ENCODE measurements at places on chromosomes 11 and 22.

DNA sequence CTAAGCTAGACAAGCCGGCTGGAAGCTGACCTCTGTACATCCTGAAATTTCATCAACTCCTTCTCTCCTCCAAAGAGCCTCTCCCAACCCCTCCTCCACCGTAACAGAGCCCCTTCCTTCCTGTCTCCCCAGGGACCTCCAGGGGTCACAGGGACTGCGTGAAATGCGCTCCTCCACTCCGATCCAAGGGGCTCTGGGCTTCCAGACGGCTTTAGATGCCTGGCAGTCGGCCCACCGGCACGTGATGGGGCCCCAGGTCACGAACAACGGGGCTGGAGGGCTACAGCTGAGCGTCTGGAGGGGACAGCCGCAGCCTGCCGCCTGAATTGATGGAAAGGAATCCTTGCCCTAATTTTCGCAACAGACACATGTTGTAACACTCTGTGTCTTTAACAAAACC is 264.1 kb downstream of the MN1 start:
- no peak for DNase-seq

DNA sequence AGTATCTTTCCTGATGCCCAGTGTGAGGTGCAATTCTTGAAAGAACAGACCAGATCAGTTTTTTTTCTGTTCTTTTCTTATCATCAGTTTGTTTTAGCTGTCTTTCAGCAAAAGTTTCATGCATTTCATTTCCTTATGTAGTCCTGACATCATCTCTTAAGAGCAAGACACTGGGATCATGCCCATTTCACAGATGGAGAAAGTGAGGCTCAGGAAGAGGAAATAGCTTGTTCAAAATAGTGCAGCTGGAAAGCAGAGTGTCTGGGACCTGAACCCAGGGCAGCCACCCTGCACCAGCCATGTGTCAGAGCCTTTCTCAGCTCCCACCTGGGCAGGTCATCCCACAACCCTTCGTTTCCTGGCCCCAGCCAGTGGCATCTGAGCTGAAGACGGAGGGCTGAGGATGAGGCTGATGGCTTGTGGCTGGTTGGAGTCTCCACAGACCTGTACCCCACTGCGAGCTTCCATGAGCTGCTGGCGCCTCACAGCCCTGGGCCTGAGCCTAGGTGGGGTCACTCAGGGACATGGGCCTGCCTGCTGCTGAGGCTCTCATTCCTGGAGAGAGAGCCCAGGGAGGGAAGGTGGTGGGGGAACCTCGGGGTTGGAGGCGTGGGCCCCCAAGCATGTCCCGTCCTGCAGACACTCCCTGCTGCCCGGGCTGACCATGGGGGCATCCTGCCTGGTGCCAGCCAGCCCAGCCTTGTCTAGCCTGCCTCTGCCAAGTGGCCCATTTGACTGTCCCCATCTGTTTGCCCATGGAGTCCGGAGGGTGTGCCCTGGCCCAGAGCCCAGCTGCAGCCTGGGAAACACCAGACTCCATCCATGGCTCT is 61.8 kb downstream of the SMIM38 start:
- DNase-seq, result no peak

DNA sequence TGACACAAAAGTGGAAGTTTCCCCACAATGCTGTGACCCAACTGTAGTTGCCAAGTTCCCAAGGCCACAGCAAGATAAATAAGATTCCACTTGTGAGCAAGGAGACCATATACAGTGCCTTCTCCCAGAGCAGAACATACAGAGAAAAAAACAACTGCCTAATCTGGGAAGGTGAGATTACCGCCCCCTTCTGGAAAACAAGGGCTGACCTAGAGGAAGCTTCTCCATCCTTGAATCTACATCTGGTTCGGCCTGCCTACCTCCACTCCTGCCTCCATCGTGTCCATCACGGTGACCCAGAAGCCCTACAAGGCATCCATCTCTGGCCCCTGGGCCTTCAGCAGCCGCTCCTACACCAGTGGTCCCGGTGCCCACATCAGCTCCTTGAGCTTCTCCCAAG is 6.1 kb upstream of the RNASEH2C start:
- no peak for DNase-seq

DNA sequence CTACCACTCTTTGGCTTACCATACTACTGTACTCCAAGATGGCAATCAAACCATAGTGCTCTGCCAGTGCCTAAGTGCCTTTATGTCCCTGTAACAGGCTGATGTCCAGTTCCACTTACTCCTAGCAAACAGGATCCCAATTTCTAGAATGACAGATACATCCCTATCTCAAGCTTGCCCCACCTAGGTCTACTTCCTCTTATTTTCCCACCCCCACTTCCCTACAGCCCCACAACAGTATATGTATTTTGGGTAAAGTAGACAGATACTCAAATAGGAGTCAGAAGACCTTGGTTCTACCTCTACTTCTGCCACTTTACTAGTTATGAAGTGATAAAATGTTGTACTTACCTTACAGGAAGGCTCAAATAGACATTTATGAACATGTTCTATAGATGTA is 24.1 kb downstream of the SIK3 start:
- DNase-seq, result peak; percentile 57

- no peak for DNase-seq
Observed at GRCh38 chr22:46061501-46062231, 84.7 kb upstream of the WNT7B start.

DNA sequence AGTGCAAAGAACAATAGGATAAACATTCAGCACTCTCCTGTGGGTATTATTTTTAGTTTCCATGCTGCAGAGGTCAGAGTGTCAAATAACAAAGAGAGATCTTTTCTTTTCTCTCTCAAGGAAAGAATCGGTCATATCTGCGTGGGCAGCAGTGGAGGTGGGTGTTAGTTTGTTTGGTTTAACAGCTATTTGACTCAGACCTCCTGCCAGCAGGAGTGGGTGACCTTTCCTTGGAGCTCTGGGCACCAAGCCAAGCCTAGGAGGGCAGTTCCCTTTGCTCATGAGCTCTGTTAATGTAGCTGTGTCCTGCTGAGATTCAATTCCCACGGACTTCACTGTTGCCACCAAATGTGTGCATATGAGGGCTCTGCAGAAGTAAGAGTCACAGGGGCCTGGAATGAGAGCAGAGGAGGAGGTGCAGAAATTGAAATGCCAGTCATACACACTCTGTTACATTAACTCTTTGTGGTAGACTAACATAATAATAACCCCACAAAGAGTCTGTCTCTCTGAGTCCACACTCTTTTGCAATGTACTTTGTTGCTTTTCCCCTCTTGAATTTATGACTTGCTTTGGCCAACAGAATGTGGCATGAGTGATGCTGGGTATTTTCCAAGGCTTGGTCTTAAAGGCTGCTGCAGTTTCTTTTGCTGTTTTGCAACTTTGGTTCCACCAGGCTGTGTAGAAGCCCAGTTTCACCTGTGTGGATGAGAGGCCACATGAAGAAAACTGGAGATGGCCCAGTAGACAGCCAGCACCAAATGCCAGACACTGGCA is 76.0 kb upstream of the GRK3 start:
- DNase-seq, result no peak

DNA sequence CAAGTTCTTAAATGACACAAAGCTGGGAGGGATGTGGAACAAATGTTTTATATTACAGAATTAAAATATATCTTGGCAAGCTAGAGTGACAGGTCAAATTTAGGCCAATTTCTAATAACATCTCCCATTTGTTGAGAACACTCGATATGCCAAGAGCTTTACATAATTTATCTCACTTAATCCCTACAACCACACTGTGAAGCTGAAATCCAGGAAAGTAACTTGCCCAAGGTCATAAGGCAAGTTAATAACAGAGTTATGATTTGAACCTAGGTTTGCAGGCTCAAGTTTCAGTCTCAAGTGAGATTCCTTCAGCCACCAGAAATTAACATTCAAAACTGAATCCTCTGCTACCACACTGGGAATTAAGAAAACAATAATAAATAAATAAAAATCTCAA is 38.3 kb downstream of the RAB30 start:
- DNase-seq, result no peak

DNA sequence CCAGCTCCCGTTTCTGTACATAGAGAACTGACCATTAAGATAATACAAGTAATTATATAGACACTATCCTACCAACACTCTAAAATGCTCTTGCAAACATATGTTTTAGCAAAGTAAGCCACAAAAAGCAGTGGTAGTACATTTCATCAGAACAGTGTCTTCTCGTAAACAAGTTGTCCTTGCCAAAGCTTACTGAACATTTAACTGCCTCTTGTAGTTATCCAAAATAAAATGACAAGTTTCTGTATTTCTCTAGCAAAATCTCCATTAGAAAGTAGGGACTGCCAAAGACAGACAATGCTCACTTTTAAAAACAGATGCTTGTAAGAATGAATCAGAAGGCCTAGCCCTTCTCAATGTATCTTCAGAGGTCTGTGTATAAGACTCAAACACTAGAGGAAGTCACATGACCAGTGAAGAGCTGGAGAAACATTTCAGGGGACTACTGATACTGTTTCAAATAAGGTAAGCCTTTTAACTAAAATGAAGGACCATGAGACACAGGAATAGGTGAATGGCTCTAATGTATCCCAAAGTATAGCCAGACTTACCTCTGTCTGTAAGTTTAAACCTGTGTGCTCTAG is 7.8 kb upstream of the ZC3H12C start:
- no peak for DNase-seq

- DNase-seq, result no peak
Observed at GRCh38 chr11:20156280-20156875, 3.9 kb downstream of the DBX1 start.

DNA sequence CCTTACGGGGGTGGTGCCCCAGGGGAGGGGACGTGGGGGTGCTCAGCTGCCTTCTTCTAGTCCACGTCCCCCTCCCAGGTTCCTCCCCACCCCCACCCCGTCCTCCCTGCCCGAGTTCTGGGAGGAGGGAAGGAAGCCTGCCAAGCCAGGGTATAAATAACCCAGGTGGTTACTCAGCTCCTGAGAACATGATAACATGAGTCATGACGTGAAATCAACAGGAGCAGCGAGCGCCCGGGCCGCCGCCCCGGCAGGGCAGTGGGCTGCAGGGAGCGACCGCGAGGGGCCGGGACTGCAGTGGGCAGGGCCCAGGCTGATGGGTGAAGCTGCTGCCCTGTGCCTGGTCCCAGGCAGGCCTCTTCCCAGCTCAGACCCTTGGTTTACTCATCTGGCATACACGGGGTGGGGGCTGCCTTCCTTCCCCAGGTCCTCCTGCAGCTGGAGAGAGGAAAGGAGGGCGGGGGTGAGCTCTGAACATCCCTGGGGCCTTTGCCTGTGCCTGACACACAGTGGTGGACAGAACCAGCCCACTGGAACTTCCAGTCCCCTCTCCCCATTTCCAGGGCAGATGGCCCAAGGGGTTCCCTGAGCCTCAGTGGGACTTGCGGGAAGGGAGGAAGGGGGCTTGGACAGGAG is 8.8 kb upstream of the PDGFB start:
- DNase-seq, result peak; percentile 57

DNA sequence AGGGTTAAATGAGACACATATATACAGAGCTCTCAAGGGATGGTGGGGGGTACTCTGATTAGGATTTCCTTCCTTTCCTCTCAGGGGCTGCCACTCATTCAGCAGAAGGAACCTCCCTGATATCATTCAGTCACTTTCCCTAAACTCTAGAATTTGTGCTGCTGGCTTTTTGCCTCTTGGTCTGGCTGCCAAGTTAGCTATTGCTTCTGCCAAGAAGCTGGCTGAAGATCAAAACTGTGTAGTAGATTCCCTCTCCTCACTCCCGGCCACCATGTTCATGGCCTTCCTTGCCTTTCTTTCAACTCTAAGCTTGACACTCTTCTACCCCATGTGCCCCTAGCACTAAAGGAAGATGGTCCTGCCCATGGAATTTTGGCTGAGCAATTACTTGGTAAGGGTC is 18.7 kb downstream of the SLC6A5 start:
- DNase-seq, result no peak

- DNase-seq, result no peak
Observed at GRCh38 chr11:17750013-17750800, 15.6 kb downstream of the KCNC1 start.

- no peak for DNase-seq
Observed at GRCh38 chr22:49103314-49104059, 724.2 kb downstream of the BRD1 start.

GRCh38 chr22:19235874-19236273 is 55.6 kb downstream of the CLTCL1 start:
- DNase-seq, result no peak

GRCh38 chr11:98572941-98573340 is 447.8 kb upstream of the CNTN5 start:
- peak; percentile 14 for DNase-seq

Measured in common myeloid progenitor, CD34-positive (primary cell).